ENCODE measurements at places on chromosomes 16 and 17.

DNA sequence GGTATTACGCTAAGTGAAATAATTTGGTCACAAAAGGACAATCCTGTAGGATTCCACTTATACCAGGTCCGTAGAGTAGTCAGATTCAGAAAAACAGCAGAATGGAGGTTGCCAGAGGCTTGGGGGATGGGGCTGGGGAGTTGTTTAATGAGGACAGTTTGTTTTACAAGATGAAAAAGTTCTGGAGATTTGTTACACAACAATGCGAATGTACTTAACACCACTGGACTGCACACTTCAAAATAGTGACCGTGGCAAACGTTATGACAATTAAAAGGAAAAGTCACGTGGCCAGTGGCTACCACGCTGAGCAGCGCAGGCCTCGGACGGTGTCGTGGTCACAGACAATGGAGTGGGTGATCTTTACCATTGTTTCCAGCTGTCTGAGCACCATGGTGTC, 338.1 kb downstream of the SEC14L1 start:
- no peak for DNase-seq

GRCh38 chr17:42323268-42323773, 35.0 kb downstream of the STAT5A start:
- DNase-seq, result no peak

- DNase-seq, result peak; percentile 61
Measured at GRCh38 chr17:59845595-59846393, 46.9 kb downstream of the TUBD1 start.

DNA sequence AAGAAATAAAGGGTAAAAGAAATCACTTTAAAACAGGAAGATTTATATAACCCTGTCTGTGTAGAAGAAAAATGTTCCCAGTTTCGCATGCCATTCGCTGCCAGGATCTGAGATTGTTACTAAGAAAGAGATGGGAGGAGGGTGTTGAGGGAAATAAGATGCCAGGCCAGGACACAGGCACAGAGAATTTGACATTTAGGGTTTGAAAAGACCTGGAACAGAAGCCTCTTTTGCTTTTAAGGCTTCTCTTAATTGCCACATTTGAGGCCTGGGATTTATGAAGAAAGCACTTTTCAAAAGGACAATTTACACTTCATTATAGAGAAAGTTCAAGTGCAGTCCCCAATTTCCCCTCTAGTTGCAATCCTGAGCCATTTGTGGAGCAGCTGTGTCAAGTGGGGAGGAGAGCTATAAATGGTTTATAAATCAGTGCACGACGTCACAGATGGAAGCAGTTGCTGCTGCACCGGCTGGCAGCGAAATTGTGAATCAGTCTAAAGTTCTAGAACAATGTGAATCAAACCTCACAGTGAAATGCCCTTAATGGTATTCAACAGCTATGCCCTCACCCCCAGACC, 26.5 kb upstream of the C16orf87 start:
- DNase-seq, result peak; percentile 58

- DNase-seq, result no peak
Measured at GRCh38 chr16:67459066-67459860, 21.7 kb downstream of the ATP6V0D1 start.

DNA sequence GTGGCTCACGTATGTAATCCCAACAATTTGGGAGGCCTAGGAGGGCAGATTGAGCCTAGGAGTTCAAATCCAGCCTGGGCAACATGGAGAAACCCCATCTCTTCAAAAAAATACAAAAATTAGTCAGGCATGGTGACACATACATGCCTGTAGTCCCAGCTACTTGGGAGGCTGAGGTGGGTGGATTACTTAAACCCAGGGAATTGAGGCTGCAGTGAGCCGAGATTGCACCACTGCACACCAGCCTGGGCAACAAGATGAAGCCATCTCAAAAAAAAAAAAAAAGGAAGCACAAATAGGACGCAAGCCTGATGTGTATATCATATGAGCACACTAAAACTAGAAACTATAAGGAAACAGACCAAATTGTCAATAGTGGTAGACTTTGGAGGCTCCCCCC, 17.1 kb upstream of the FLCN start:
- DNase-seq, result no peak

GRCh38 chr16:66588981-66589713, 9.9 kb downstream of the CMTM2 start:
- peak; percentile 32 for DNase-seq

- DNase-seq, result peak; percentile 56
Measured at GRCh38 chr16:89860747-89861304, 12.6 kb upstream of the TCF25 start.

DNA sequence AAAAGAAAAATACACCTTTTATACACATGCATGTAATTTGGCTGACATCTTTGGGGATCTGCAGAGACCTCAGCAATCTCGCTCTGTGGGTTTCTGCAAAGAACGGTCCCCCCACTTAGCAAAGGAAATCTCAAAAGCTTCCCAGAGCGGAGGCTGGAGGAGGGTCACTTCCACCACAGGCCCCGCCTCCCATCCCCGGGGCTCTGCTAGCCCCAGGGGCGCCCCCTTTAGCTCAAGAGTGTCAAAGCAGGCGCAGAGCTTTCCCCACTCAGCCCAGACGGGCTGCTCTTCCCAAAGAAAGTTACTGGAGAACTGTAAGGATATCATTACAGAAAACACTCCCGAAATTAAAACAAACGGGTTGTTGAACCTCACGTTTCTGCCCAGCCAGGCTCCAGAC, 11.4 kb downstream of the SLC13A5 start:
- peak; percentile 37 for DNase-seq

DNA sequence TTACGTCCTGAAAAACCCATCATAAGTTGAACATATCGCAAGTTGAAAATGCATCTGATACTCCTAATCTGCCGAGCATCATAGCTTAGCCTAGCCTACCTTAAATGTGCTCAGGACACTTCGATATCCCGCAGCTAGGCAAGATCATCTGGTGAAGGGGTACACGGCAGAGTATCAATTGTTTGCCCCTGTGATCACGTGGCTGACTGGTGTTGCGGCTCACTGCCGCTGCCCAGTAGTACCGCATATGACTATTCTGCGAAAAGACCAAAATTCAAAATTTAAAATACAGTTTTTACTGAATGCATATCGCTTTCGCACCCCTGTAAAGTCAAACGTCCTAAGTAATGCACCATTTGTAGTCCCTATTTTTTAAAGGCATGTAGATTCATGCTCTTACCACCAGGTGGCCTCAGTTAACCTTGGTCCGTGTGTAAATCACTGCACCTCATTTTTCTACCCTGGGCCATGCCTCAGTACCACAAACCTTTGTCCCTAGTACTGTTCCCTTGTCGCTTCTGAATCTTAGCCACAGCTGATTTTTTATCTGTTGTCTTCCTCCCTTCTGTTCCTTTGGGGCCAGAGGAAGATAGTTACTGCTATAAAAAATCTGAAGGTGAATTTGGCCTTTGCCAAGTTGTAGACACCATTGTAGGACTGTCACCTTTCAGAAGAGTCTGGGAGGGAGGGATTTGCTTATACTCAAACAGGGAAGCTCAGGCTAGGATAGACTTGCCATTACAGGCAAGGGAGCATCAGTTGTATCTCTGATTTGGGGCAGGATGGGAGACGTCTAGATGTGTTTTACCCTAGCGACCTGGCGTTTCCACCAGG, 34.4 kb downstream of the WWP2 start:
- peak; percentile 68 for DNase-seq

GRCh38 chr17:31008374-31009041, 37.7 kb downstream of the RNF135 start:
- peak; percentile 76 for DNase-seq

- peak; percentile 61 for DNase-seq
Measured at GRCh38 chr17:76714822-76715495, 4.2 kb upstream of the MXRA7 start.

DNA sequence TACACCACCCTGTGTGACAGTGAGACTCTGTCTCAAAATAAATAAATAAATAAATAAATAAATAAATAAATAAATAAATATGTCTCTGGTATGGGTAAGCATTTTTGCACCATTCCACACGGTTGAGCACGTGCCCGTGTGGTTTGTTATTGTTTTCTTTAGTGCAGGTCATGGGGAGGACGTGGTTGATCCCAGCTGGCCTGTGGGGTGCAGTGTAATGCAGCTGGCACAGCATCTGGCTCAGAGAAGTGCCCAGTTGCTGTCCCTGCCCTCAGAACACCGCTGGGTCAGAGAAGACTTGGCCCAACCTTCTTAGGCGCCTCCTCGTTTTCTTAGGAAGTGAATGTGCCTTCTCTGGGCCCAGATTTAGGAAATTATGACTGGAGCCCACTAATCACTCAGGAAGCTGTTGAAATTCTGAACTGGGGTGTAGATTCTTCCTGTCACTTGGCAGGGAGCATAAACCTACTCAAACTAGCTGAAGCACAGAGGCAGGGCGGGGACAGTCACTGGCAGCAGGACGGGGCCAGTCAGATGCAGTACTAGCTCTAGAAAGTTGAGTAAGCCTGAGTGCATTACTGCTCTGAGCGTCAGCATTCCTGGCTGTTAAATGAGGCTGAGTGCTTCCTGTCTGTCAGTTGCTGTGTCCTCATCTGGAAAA, 85.9 kb downstream of the SNX29 start:
- peak; percentile 85 for DNase-seq

DNA sequence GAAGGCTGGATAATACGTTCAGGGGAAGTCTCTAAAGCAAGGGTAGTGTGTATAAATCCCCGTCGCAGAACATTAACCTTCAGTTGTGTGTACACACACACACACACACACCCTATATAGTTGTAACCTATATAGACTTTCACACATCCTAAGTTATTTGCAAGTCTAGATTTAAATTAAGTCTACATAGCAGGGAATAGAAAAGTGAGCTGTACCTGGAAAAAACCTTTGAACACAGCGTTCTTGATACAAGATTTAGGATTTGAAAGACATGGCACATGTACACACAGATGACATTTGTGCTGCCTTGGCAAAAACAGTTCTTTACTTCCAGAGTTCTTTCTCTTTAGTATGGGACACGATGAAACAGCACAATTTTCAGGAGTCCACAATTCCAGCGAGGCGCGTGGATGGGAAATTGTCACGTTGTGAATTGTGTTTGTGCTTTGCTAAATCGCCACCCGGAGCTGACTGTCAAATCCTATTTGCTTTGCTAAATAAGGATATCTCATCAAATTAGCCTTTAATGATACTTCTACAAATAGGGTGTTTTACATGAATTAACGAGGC, 233.9 kb downstream of the MRTFB start:
- no peak for DNase-seq

GRCh38 chr17:41065829-41066624, at the start of gene KRTAP2-4:
Gene KRTAP2-4, minus strand, starts transcription at chr17:41065879. Its CDS starts 34 bp downstream, at chr17:41065845.
- peak; percentile 96 for DNase-seq

DNA sequence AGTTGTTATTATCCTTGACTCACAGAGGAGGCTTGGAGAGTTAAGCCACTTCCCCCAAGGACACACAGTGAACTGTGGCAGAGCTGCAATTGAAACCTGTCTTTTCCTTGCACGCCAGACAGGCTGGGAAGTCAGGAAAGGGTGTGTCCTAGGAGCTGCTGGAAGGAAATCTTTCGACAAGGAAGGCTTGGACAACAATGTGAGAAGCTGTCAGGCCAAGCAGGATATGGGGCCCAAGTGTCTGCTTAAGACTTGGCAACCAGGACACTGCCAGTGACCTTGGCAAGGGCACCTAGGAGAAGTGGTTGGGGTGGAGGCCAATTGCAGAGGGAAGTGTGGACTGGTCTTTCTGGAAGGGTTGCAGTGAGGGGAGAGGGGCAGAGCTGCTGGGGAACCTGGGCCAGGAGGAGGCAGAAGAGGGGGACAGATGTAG, 2.1 kb upstream of the CAMKK1 start:
- DNase-seq, result peak; percentile 23

GRCh38 chr17:63132459-63132911, 166.4 kb downstream of the TANC2 start:
- no peak for DNase-seq

- DNase-seq, result no peak
Measured at GRCh38 chr17:8762012-8762411, 3.7 kb upstream of the SPDYE4 start.

DNA sequence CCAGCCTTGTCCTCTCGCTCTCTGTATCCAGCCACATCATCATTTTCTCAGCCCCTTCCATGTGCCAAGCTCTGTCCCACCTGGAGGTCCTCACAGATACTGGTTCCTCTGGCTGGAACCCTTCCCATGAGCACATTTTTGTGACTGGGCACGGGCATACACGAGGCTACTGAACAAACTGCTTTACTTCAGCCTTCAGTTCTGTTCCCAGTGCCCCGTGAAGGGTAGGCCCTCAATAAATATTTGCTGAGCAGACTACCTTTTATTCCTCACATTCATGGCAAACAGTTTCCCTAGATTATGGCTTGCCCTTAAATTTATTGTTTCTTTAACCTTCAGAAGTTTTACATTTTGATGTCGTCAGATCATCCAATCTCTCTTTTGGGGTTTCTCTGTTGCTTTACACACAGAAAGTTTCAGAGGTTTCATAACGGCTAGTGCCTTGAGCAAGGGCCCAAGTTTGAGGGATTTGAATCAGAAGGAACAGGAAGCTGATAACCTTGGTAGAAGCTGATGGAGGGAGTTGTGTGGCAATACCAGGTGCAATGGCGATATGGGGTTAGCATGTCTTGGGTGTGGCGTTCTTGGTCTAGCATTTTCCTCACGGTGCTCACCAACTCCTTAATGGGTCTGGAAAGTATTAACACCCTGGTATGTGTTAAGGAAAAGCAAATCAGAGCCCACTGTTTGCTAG, 27.8 kb downstream of the TMEM92 start:
- DNase-seq, result no peak

DNA sequence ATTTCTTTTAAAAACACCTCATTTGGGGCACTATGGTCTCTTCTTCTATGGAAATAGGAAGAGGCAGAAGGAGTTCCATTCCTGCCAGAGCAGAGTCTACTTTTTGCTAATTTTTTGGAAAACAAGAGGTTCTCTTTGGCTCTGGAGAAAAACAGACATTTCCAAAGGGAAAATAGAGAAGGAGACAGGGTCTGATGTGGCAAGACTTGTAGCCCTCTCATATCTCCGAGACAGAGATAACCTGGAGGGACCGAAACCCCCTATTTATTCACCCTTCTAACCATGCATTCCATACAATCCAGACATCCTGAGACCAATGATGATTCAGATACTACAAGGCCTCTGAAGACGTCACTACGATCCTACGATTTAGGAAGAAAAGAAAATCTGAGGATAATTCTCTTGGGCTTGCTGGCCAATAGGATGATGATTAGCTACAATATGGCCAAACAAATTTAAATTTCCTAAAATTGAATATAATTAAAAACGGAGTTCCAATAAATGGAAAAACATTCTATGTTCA, 70.2 kb downstream of the HIC1 start:
- peak; percentile 71 for DNase-seq

DNA sequence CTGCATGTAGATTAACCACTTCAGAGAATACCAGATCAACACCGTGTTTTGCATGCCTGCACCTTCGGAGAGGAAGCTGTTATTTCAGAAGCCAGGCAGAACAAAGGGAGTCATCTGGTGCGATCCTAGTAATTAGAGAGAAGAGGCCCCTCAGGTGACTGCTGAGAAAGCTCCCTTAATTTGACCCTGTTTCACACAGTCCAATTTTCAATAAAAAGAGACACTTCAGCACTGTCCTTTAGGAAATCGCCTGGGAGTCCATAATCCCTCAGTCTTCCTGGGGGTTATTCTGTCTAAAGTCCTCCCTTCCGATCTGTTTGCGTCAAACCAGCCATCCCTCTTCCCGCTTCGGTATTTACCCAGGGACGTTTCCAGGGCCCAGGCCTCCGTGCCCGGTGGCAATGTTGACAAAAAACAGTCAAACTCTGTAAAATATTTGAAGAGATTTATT, 23.4 kb upstream of the TNRC6C start:
- no peak for DNase-seq

Measured in EL (cell line).